ENCODE measurements at places on chromosomes 1 and 21.

- DNase-seq, result no peak
Observed at GRCh38 chr1:27137544-27138075, 17.3 kb downstream of the SLC9A1 start.

GRCh38 chr1:99084562-99084961, 79.9 kb upstream of the PLPPR5 start:
- DNase-seq, result no peak

DNA sequence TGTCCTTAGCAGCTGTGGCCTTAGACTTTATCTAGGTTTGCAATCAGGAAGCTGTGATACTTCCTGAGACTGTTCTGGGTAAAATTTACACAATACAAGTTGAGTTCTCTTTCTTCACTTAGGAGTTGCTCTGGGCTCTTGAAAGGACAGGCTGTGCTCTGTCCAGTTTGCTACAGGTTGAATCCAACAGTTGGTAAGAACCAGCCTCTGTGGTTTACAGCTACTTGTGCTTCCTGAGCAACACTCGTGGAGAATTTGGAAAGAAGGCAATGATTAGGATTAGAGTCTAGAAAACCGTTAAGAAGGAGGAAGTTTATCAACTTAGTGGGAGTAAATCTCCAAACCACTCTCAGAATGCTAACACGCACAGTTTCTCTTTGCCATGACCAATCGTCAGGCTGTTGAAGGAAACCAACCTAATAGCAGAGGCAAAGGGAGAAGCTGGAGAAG, 26.8 kb downstream of the GFI1 start:
- no peak for DNase-seq

DNA sequence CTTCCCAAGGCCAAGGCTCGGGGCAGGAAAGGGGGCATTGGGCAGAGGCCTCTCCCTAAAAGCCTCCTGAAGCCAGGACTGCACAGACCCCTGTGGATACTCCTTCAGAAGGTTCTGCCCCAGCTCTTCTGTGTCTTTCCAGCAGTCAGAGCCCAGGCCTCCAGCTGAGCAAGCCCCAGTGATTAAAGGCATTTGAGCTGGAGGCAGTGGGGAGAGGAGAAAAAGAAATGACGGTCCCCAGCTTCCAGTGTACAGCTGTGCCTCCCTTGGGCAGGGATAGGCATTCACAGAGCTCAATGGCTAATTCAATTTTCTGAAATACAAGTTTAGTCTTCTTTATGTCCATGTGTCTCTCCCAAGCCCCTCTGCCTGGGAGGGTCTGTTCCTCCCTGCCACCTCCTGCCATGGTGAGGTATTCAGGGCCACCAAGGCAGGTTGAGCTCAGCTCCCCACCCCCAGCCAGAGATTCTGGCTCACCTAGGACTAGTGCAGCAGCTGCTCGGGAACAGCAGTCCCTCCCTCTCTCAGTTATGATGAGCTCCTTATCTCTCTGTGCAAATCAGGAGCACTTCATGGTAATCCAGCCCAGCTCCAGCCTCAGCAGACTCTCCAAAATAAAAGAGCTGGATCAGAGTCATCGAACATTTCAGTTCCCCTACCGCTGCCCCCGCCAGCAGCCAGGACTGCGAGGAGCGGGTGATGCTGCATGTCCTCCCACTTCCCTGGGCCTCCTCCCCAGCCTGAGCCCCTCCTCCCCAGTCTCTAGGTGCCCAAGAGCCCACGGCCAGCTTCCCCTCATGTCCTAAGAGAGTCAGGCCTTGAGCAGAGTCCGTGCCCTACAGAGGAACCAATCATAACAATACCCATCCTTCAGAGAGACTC, 208.4 kb upstream of the ZC3H12A start:
- DNase-seq, result no peak

GRCh38 chr1:24540051-24540905, 15.6 kb upstream of the NCMAP start:
- no peak for DNase-seq

GRCh38 chr1:116861137-116861536, 48.6 kb upstream of the PTGFRN start:
- no peak for DNase-seq

- peak; percentile 30 for DNase-seq
Observed at GRCh38 chr1:173420330-173420806, 56.8 kb upstream of the PRDX6 start.

GRCh38 chr1:66311628-66312027, 222.3 kb upstream of the SGIP1 start:
- DNase-seq, result no peak

GRCh38 chr21:33761441-33762036, 119.2 kb downstream of the ITSN1 start:
- DNase-seq, result no peak

GRCh38 chr1:81410941-81411340, 389.8 kb upstream of the ADGRL2 start:
- DNase-seq, result no peak

- DNase-seq, result no peak
Observed at GRCh38 chr1:53162621-53163020, 20.2 kb upstream of the SLC1A7 start.

DNA sequence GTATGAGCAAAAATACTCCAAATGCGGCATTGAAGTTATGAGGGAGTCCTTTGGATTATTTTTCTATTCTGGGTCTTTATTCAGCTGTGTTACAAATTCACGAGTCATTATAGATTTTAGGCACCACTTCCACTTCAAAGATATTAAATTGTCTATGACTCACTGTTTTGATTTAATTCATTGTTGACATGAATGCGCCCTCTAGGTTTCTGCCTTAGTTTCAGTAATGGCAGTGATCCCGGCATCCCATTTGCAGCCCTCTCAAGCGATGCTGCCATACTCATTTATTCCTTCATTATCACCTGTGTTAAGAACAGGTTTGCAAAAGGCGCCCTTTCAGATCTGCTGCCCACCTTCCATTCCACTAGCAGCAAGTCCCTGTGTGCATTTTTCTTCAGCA, 14.0 kb downstream of the RSPO1 start:
- DNase-seq, result no peak

GRCh38 chr1:39485046-39485803, 6.2 kb upstream of the BMP8A start:
- no peak for DNase-seq

DNA sequence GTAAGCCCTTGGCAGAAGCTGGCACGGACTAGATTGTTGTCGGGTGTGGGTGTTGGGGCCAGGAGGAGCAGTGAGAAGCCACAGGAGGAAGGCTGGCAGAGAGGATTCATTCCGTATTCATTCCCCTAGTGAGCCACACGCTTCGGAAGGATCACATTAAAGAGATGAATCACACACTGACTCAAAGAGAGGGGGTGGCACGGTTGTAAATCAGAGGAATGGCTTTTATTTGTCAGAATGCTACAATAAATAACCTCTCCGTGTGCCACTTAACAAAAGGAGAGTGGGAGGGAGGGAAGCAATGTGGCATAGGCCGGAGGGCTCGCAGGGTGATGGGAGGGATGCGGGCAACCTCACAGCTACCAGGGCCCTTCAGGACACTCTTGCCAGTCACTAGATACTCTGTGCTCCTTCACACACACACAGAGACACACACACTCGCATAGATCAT, 135.5 kb downstream of the HIVEP3 start:
- DNase-seq, result peak; percentile 47

- DNase-seq, result no peak
Observed at GRCh38 chr1:25832336-25833037, 12.7 kb downstream of the MTFR1L start.

DNA sequence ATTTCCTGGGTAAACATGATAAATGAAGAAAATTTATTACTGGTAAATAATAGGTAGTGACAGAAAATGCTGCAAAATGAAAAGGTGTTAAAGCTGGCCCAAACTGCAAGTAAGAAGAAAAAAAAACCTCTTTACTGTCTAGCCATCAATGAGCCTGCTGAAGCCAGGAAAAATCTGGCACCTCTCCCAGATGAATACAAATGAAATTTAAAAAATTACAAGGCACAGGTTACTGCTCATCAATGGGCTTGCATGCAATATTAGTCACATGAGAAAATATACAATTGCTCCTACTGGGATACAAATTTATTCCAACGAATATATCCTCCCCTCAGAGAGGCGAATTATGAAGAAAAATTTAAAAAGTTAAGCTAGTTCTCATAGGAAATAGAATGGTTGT, 1422.5 kb downstream of the KCNT2 start:
- no peak for DNase-seq

- DNase-seq, result no peak
Observed at GRCh38 chr1:218205721-218206120, 79.4 kb upstream of the RRP15 start.

GRCh38 chr1:82836213-82836972, 1035.7 kb downstream of the ADGRL2 start:
- no peak for DNase-seq

DNA sequence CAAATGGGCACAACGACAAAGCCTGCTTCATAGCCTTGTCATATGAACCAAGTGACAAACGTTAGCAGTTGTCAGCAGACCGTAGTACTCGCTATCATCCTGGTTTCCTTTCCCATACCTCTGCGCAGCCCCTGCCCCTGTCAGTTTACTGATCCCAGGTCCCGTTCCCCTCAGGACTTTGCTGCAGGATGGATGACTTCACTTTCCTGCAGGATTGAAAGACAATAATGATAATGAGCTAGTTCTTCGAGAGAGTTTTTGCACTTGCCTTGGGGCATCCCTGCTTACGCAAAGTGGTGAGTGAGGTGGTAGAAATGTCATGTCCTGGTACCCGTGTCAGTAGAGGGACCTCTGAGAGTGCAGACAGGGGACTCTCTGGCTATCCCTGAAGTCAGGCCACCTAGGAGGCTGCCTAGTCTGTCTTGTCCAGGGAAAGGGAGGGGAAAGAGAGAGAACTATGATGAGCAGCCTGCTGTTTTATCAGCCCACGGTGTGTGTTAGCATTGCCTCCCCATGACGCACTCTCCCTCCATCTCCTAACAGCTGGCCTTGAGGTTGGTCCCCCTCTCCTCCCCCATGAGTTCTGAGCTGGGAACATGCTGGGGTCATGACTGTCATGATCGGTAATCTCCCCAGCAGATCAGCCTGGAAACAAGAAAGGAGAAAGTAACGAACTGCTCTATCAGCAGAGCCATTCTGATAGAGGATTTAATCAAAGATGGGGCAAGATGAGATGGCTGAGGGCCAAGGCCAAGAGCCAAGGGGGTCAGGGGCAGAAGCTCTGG, 53.7 kb downstream of the ELK4 start:
- no peak for DNase-seq

- DNase-seq, result no peak
Observed at GRCh38 chr1:205510308-205510950, 6.0 kb downstream of the CDK18 start.

DNA sequence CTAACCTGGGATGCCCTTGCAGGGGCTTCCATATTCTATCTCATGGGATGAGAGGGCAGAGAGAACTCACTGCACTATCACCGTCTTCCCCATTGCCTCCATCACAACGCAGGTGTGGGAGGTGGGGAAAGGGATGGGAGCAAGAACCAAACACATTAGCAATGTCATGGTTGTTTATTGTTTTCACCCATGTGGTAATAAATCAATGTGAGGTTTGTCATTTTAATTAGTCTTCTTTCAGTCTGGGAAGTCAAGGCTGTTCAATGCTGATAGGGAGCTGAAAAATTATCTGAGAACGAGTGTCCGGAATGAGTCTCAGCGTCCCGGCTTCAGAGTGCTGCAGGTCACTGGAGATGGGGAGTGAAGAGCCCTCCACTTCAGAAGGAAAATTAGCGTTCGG, 268.5 kb downstream of the DUSP10 start:
- no peak for DNase-seq

GRCh38 chr1:223363057-223363855, 720 bp downstream of the SUSD4 start:
- peak; percentile 35 for DNase-seq

DNA sequence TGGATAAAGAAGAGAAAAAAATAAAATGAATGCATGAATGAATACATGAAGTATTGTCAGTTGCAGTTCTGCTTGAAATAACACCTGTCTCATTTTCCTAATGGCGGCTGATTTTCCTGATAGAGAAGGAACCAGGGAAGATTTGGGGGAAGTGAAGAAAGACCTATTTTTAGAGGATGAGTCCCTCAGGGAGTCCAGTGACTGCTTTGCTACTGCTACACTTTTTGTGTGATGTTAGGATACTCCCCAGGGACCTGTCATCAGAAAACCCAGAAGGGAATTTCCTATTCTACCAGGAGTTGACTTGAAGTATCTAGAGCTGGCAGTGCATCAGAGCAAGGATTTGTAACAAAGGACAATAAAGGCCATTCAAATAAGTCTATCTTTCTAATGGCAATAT, 114.8 kb downstream of the MAB21L3 start:
- no peak for DNase-seq

GRCh38 chr1:172646653-172647052, 12.2 kb upstream of the FASLG start:
- DNase-seq, result no peak

- DNase-seq, result no peak
Observed at GRCh38 chr1:153842006-153842471, 66.8 kb downstream of the SLC27A3 start.

DNA sequence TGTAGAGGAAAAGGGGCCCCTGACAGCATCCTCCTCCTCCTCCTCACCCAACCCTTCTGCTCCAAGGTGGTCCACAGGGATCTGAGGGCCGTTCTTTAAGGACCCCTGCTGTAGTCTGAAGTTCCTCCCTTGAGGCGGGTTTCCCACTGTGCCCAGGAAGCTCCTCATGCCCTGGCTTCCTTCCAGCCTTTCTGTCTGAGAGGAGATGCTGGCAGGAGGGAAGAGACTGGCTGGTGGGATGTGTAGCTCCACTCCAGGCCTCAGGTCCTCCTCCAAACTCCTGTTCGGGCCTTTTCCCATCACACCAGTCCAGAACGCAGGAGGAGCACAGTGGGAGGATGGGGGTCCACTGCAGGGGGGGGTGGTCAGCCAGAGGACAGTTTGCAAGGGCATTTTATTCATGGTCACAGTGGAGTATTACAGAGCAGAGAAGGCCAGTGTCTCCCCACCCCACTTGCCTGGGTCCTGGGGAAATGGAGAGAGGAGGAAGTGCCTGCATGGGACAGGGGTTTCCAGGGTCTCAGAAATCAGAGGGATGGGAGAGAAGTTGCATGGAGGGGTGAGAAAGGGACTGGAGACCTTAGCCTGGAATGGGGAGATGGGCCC, 7.8 kb downstream of the ETV3L start:
- DNase-seq, result no peak

DNA sequence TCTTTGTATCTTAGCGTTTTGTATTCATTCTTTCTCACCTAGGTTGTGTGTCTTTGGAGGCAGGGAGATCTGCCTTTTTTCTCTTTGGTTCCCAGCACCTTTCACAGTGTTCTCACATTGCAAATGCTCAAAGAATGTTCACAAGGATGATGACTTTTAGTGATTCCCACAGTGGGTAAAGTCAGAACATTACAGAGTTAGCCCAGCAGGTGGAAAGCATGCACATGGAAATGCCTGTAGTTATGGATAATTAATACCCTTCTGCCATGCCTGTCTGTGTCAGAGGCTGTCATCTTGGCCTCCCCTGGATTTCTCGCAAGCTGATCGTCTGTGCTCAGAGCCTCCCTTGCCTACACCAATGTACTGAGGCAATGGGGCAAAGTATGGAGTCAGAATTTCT, 458.9 kb downstream of the LMO4 start:
- DNase-seq, result no peak

All from stimulated activated CD4-positive, alpha-beta T cell treated with anti-CD3 and anti-CD28 coated beads, Interleukin-4, amount 100 ng/mL, for 4 hours (primary cell).